DND-41 (cell line): ENCODE measurements at places on chromosomes 12 and 14.
A peak's percentile ranks its signal among the peaks of the same experiment; 100 is the strongest.

- DNase-seq = no peak
These were observed 167.2 kb upstream of the BMP4 start for GRCh38 chr14:54123841-54124240.

DNA sequence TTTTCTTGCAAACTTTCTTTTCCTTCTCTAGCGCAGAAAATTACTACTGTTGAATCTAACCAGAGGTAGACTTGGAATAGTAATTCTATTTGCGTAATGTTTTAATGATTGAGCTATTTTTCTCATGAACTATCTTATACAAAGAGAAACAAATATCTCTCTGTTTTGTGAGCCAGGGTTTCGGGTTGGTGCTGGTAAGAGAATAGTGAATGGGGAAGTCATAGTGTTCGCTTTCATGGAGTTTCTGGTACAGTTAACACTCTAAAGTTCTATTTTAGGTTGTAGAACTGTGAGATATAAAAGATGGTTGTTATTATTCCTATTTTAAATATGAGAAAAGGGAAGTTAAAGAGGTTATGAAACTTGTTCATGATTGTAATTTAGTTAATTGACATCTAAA lies 6.6 kb downstream of the CLEC1B start:
- DNase-seq = no peak

DNA sequence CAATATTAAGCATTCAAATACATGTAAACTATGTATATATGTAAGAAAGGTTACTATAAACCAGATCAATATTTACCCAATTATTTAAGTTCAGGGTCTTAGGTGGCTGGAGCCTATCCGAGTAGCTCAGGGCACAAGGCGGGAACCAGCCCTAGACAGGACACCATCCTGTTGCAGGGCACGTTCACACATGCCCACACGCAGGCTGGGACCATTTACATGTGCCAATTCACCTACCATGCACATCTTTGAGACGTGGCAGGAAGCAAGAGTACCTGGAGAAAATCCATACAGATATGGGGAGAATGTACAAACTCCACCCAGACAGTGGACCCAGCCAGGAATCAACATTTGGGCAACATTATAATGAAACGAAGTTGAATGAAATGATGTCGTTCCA lies 263.0 kb upstream of the E2F7 start:
- DNase-seq = no peak

- no peak for DNase-seq
These were observed 3.6 kb upstream of the MDGA2 start for GRCh38 chr14:47678993-47679392.

- no peak for DNase-seq
These were observed 340.5 kb downstream of the TMEM121 start for GRCh38 chr14:105866841-105867321.

DNA sequence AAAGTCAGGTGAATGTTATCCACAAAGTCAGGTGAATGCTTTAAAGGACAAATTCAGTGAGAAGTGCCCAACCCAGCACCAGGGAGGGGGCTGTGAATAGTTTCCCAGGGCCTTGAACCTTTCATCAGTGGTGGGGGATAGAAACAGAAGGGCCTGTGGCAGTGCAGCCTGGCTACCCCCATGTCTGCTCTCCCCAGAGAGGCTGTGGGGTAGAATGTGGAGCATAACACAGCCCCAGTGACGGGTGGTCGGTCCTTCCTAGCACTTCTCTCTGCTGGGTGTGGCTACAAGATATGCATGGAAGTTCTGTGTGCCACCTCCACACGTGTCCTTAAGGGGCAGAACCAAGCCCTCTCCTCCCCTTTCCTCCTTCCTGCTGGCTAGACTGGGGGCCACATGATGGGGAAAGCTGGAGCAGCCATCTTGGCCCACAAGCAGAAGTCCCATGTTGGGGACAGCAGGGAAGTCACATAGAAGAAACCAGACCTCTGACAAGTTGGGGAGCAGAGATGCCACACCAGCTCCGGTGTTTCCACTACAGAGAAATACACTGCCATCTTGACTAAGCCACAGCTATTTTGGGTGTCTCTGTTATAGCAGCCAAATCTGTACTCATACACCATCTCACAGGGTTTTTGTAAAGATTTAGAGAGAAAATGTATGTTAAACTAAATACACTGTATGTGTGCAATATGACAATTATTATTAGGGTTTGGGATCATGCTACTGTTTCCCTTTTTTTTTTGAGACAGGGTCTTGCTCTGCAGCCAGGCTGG lies 17.0 kb downstream of the RITA1 start:
- no peak for DNase-seq

DNA sequence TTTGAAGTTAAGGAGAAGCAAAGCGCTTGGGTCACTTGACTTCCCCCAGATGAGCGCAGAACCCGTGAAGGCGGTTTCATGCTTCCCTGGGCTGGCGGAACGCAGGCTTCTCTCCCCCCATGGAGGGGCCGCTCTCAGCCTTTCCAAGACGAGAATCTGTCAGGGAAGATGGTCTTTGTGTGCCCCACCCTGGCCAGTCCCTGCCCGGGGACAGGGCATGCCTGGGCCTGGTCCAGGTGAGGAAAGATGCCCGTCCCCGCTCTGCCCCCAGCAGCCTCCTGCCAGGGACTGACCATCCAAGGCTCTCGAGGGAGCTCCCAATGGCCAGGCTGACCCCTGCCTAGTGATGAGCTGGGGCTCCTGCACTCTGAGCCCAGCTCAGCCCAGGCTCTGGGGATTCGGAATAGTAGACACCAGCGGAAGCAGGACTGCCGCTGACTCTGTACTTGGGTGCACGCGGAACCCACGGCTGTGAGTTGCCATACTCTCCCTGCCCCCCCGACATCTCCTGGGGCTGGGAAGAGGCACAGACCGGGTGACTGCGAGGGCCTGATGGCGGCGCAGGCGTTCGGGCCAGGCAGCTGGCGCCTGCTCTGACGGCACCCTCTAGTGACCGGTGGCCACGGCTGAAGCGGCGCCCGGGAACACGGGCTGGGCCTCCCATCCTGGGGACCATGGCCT lies 142.2 kb upstream of the FKBP4 start:
- no peak for DNase-seq

- no peak for DNase-seq
These were observed 23.8 kb upstream of the DICER1 start for GRCh38 chr14:95180966-95181741.

GRCh38 chr12:129675947-129676346 lies 227.9 kb downstream of the TMEM132D start:
- peak; percentile 75 for DNase-seq
